ENCODE measurements at places on chromosomes 7 and 10.
A peak's percentile ranks its signal among the peaks of the same experiment; 100 is the strongest.

- no peak for DNase-seq
These were observed 578.5 kb downstream of the SH2D4B start for GRCh38 chr10:81116201-81116600.

GRCh38 chr7:99505324-99505662, 831 bp downstream of the ZKSCAN5 start:
- DNase-seq, result no peak

GRCh38 chr10:72126872-72127232, 38.5 kb upstream of the SPOCK2 start:
- DNase-seq, result no peak

DNA sequence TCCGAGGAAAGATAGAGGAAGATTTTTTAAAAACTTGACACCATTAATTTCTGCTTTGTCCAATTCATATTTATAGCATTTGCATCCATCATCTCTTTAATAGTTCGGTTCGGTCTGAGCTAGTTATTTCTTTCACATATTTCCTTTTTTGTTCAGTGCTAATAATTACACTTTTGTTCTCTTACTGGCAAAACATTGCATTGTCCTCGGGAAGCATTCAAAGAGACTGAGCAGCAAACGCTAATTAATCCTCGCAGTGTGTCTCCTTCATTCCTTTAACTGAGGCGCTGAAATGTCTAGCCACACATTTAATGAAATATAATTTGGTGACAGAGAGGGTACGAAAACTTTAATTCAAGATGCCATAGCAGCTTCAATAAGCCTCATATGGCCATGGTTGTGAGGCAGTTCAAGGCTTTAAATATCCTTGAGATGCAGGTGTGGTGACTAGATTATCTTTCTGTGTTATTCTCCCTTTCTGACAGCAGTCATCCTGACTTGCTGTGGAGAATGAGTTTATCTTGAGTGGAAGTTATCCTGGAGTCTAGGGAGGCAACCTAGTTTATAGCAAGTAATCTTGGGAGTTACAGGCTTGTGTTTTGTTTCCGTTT, 431.4 kb downstream of the SDK1 start:
- DNase-seq, result no peak

DNA sequence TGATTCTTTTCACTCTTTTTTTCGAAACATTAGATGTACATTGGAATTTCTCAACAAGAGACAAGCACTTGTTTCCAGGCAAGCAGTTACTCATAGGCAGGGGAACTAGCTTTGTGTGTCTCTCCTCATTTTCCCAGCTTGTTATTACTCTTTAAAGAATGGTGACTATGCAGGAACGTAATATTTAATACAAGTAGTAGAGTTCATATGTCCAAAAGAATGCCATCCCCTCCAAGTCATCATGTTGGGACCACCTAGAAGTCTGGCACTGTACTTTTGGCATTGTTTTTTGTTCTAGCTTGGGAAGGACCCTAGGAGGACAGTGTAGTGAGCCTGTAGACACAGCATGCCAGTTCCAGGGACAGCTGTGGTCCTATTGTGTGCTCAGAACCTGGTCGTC, 650.7 kb downstream of the INHBA start:
- DNase-seq, result no peak

DNA sequence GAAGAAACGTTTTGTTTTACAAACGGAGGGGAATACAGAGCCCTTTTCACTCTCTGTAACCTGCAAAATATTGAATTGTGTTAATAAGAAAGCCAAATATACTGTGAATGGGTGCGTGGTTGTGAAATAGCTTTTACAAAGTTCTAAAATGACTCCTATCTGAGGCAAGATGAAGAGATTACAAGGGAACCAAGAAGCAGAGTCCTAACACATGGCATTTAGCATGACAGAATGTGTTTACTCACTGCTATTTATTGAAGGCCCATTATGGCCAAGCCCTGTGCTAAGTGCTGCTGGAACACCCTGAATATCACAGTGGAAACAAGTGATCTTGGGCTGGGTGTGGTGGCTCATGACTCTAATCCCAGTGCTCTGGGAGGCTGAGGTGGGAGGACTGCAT, 12.9 kb downstream of the JCAD start:
- DNase-seq, result no peak

GRCh38 chr7:77532247-77532646, 4.8 kb upstream of the PTPN12 start:
- DNase-seq, result no peak

DNA sequence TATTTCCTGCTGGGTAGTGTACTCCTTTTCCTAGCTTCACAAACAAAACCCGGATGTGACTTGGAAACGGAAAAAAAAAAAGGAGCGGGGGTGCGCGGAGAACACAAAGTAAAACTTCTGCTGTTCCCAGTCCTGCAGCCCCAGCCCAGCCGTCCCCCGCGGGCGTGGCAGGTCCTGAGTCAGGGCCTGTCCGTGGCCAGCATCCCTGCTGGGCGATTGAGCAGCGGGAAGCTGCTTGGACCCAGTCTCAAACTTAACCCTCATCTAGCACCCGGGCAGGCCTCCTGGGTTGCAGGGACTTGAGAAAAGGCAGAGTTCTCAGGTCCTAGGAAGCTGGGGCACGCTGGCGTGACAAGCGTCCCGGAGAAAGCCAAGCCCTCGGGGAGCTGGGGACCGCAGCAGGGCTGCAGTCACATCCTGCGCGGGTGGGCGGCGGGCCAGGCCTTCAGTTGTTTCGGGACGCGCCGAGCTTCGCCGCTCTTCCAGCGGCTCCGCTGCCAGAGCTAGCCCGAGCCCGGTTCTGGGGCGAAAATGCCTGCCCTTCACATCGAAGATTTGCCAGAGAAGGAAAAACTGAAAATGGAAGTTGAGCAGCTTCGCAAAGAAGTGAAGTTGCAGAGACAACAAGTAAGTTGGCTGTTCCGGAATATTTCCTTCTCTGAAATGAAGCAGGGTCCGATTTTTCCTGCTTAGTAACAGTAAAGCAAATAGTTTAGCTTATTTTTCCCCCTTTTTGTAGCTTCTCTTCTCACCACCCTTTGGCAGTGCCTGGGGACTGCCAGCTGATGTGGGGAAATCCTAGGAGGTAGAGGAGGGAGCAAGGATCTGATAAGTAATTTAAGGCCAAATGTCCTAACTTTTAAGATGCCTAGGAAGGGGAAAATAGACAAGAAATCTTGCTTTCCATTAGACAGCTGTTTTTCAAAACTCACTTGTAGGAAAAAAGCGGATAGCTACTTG, at the start of gene GNG11:
GNG11 (plus strand) TSS at position 129 of the 960 bp plus-strand sequence; CDS start at position 532, 403 bp downstream.
- DNase-seq, result peak; percentile 74

- DNase-seq, result no peak
These were observed 216.2 kb downstream of the KIAA1217 start for GRCh38 chr10:24425151-24425550.

GRCh38 chr7:47290466-47290865, 291.4 kb downstream of the TNS3 start:
- DNase-seq, result no peak

DNA sequence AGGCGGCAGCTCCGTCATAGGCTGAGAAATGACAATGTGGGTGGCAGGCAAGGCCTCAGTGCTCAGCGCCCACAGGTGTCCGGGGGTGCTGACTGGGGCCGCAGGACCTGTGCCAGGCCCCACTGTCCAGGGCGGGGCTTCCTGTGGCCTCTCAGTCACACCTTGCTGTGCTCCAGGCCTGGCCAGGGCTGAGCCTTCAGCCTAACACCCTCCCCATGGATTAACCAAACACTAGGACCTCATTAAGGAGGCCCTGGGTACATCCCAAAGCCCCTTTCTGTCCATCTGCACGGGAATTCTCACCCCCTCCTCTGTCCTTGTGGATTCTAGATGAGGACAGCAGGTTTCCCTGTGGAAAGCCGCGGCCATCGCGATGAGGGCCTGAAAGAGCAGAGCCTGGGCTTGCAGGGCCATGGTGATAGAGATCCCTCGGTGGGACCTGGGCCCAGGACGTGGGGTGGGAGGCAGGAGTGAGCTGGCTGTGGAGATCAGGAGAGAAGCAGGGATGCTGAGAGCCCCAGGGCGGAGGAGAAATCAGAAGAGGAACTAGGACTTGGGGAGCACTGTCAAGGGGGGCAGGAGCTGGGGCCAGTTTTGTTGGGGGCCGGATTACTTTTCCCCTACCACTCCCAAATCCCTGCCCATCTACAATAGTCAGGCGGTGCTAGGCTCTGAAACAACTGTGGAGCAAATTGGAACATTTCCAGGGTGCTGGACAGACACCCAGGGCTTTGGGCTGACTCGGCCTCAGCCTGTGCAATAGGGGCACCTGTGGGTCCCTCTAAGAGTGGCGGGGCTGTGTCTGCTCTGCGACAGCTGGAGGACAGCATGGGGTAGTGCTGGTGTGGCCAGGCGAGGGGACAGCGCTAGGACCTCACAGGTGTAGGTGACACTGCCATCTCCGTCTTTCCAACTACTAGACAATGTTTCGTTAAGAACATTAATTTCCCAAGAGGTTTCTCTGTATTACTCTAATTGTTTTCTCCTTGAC, 23.3 kb upstream of the MNX1 start:
- DNase-seq, result no peak

DNA sequence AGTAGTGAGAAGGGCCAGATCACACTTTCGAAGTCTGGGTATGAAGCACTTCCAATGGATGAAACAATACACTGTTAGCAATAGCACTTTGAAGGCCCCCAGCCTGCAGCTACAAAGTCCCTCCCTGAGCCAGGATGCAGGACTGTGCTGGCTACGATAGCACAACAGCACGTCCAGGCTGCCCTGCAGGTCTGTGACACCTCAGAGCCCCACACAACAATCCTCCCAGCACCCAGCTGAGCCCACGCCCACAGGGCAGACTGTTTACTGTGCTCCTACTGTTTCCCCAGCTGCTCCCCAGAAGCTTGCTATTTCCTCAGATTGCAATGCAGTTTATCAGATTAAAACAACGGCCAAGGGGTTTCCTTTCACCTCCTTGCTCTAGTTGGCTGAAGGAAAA, 71.4 kb downstream of the HTR5A start:
- no peak for DNase-seq

Measured in lower lobe of right lung (tissue), 2 donors.